NCI-H2029 (cell line): ENCODE measurements at places on chromosomes 12 and 14.

- DNase-seq: no peak
Measured at GRCh38 chr12:10634427-10634826, 21.0 kb upstream of the MAGOHB start.

GRCh38 chr12:121217063-121217462 lies 7.1 kb downstream of the P2RX4 start:
- no peak for DNase-seq

- DNase-seq: peak; percentile 12
Measured at GRCh38 chr12:56029666-56030293, 8.9 kb downstream of the IKZF4 start.

DNA sequence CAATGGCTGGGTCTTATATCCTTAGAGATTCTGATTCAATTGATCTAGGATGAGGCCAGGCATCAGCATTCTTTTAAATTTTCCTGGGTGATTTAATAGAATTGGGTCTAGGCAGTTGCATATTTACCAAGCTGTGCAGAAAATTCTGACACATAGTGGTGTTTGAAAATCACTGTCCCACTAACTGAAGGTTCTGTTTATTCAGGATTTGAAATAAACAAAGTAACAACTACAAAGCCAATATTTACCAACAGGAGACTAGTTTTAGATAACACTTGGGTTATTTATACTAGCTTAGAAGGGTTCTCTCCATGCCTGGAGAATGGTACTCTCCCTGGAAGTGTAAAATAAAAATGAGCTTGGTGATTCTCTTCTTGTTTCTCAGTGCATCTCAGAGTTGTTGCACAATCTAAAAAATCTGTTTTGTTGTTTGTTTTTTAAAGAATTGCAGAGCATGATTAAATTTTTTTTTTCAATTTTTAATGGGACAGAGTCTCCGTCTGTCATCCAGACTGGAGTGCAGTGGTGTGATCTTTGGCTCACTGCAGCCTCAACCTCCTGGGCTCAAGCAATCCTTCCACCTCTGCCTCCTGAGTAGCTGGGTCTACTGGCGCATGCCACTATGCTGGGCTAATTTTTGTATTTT lies 16.9 kb downstream of the BEST3 start:
- peak; percentile 10 for DNase-seq

DNA sequence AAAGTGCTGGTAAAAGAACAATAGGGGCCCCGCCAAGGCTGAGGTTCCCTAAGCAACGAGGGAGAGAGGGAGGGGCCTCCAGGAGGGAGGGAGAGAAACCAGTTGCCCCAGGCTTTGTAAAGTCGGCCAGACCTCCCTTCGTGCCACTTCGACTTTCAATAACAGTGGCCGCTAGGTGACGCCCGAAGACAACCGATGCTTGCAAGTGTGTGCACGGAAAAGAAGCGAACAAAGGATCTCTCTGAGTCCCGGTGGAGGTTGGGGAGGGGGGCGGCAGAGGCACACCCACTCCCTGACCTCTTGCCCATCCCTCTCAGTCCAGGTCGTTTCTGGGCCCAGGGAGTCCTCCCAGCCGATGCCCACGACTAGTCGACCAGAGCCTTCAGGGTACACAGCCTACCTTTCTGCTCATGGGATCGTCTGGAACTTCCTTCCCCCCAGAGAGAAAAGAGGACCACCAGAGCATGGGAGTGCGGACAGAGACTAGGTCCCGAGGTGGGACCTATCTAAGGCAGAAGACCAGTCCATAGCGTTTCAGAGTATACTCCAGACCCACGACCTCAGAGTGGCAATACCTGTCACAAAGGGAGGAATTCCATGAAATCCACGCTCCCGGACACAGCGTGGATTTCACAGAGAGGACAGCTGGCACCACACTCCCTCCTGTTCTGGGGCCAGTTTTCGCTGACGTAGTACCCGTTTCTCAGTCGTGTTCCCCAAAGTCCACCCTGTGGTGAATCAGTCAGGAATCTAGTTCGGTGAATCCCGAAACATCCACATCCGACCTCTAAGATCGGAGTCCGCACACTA lies 262.7 kb upstream of the ALG10B start:
- no peak for DNase-seq

GRCh38 chr12:130556486-130557055 lies 159.5 kb downstream of the RIMBP2 start:
- DNase-seq: no peak

- DNase-seq: no peak
Measured at GRCh38 chr14:94407906-94408305, 19.5 kb upstream of the SERPINA1 start.

DNA sequence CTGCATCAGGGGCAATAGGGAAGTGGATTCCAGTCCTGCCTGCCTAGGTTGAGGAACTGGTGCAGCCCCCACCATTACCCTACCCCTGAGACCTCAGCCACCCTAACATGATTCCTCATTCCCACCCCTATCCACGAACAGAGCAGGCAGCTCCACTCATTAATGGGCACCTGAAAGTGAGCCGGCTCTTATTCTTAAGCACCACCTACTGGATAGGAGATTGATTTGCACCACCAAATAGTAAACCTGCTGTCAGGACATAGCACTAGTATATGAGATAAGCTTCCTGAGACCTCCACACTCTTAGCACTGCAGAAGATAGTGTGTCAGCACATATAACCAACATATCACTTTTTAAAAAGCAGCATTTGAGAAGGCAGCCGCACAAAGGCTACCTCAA lies 573.2 kb downstream of the SOX5 start:
- no peak for DNase-seq

GRCh38 chr12:106197906-106198623 lies 49.8 kb downstream of the CKAP4 start:
- no peak for DNase-seq

DNA sequence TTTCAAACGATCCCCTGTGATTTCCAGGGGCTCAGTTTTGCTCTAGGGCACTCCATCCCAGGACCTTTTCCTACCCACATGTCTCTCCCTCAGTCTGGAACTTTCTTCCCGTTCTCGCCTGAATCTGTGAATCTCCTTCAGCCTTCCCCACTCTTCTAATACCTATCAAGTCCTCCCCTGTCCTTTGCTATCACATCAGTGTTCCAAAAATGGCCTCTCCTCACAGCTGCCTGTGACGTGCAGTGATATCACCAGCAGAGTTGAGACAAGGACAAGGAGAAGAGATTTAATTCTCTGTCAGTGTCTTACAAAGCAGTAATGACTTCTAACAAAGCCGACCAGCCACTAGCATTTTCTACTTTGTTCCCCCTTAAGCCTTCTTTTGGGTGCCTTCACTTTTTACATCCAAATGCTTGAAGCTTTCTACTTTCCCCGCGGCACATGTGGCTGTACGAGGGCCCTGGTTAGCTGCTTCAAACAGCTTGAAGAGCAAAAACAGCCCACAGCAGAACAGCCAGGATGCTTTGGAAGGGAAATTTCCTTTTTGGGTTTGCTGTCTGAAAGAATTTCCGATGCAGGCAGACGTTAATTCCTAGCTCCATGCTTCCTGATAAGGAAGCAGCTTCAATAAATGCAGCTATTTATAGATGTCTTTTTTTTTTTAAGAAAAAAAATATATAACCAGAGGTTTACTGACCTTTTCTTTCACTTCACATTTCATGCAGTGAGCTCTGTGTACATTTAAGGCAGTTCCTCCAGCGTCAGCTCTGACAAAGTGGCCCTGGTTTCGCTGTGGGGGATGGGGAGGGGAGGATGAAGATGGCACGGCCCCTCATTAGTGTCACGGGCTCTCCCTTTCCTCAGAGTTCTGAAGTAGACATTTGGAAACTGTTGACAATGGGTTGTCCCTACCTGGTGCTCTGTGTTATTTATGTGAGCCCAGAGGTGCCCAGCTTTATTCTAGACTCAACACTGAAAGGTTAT lies 109.3 kb downstream of the ETV6 start:
- no peak for DNase-seq

GRCh38 chr14:60064491-60065072 lies 27.1 kb upstream of the PCNX4 start:
- DNase-seq: peak; percentile 21
